ENCODE measurements at places on chromosomes 6 and 20.

DNA sequence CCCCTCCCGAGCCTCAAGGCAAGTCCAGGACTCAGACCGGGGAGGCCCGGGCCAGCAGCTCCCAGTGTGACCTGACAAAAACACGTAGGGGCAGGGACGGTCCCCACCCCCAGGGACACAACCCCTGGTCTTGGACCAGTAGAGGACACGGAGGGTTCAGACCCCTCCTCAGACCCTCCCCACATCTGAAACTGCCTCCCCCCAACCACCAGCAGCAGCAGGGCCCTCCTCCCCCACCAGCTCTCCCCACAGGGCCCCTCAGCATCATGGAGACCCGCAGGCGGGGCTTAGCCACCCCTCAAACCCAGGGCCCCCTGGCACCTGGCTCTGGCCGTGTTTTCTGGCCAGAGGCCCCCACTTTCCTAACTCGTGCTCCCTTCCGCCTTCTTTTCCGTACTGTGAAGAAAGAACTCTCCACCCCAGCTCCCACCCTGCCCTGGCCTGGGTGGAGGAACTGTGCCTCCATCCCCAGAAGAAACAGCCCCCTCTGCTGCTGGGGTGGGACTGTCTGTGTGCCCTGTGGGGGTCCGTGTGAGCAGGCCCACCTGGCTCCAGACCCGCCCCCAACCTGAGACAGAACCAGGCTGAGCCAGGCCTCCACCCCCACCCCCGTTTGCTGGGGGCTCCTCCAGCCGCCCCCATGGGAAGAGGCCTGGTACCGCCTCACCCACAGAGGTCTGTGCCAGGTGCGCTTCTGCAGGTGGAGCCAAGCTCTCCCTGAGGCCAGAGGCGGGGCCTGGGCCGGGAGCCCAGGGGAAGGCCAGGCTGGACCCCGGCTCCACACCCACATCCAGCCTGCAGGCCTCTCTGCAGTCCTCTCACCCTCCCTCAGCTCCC lies 39.0 kb upstream of the MDFI start:
- DNase-seq: no peak

DNA sequence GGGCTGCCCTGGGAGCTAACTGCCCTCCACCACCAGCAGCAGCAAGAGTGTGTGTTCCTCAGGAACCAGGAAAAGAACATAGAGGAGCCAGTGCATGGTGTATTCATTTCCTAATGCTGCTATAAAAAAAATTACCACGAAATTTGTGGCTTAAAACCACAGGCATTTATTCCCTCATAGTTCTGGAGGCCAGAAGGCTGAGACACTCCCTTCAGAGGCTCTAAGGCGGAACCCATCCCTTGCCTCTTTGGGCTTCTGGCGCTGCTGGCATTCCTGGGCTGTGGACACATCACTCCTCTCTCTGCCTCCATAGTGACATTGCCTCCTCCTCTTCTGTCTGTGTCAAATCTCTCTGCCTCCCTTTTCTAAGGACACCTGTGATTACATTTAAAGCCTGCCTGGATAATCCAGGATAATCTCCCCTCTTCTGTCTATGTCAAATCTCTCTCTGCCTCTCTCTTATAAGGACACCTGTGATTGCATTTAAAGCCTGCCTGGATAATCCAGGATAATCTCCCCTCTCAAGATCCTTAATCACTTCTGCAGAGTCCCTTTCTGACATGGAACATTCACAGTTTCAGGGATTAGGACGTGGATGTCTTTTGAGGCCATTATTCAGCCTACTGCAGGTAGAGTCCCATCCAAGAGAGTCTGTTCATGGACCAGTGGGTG lies 54.7 kb downstream of the NDUFAF5 start:
- no peak for DNase-seq

DNA sequence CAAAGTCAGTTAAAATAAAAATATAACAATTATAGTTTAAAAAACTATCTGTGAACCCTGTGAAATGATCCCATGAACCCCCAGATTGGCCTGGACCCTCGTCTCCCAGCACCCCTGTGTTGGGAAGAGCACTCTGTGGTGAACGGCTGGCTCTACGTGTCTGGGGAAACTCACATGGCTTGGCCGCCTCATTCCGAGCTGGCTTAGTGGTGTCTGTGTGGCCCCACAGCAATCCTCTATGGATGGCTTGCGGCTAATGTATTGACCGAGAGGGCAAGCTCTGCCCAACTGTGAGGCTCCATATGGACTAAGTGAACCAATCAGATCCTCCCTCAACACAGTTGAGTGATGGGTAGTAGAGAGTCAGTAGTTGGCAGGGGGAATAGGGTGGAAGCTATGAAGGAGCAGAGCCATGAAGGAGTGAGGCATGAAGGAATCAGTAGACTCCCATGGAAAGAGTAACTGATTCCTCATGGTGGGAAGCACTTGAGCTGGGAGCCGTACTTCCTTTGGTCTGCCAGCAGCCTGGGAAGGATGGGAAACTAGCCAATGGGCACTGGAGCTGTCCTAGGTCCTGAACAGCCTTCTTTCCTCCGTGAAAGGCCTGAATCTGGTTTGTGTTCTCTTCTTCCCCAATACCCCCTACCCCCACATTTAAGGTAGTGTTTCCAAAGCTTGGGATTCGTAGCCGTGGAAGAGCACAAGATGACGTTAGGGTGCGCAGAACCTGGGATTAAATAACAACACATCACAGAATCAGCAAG lies 21.6 kb upstream of the ZNF831 start:
- no peak for DNase-seq

DNA sequence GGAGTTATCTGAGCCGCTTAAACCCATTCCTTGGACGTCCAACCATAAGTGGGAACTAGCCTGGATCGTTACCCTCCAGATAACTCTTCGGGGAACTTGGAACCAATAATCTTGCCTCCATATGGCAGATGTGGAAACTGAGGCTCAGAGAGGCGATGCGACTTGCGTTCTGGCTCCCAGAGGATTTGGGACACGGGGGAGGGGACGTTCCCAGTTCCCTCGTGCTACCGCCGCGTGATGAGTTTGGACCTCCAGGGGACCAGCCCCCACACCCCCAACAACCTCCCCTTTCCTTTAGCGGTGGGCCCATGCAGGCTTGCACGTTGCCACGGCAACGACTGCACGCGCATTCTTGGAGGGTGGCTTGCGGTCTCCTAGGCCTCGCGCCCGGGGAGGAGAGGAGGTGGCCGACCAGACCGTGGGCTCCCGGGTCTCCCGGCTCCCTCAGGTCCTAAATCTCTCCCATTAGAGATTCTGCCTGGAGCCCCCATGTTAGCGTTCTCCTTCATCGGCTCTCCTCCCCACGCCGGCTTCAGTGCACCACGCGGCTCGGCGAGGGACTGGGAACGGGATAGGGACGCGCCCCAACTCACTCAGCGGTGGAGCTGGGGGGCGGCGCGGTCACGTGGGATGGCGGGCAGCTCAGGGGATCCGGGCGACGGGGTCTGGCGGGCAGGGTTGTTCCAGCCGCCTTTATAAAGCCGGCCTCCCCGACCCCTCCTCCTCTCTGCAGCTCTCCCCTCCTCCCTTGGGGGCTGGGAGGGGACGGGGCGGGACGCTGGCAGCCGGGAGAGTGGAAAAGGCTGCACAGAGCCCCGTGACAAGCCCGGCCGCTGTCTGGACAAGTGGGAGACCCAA lies at the start of gene PLTP:
Gene PLTP, minus strand, starts transcription at position 670 of the 858 bp plus-strand sequence. CDS start 703 bp downstream, outside the sequence.
- no peak for DNase-seq

GRCh38 chr20:2740702-2741101 lies 48.1 kb downstream of the EBF4 start:
- no peak for DNase-seq

DNA sequence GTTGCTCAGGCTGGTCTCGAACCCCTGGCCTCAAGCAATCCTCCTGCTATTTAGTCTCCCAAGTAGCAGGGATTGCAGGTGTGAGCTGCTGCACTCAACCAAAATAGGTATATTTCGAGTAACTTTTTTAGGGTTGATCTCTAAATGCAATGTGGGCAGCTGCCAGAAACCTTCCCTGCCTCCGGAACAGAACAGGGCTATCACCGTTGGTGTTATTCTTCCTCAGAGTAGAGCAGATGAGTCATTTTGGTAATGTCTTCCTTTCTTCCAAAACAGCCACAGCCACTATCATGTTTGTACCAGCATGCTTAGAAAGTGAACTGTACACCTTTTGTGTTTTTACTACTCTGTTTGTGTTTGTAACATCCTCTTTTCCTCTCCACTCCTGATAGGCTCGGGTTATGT lies 44.1 kb downstream of the SNX9 start:
- DNase-seq: no peak

GRCh38 chr20:2654384-2654822 lies 2.0 kb downstream of the NOP56 start:
- no peak for DNase-seq

GRCh38 chr6:109488001-109488400 lies 5.0 kb upstream of the ZBTB24 start:
- DNase-seq: no peak

DNA sequence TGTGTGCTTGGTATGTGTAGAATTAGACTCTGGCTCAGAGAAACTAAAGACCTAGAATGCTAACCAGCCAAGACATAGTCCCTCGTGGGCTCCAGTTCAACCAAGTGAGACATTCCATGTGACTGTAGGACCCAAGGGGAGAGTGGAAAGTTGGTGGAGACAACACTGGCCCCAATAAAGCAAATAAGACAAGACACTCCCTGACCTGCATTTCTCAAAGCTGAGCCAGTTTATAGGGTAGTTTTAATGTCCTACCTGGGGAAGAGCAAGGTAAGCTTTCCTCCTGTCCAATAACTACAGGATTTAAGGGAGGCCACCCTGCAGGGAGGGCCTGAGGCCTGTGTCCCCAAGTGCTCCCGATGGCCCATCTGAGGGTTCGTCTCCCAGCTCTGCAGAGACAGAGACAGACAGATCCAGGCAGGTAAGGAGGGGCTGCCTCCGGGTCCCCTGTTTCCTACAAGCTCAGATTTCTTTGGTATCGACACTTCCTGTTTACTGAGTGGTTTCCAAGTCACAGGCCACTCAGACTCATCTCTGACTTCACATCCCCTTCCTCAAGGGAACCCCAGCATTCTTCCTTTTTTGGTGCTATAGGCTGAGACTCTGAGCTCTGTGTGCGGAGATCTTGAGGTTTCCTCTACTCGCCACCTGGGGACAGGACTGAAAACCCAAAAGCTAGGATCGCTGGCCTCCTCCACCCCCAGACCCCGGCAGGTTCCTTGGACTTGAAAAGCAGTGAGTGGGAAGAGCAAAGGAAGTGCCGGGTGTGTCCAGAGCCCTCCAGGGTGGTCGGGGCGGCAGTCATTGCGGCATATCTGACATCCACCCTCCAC lies 92.4 kb downstream of the PRND start:
- no peak for DNase-seq

DNA sequence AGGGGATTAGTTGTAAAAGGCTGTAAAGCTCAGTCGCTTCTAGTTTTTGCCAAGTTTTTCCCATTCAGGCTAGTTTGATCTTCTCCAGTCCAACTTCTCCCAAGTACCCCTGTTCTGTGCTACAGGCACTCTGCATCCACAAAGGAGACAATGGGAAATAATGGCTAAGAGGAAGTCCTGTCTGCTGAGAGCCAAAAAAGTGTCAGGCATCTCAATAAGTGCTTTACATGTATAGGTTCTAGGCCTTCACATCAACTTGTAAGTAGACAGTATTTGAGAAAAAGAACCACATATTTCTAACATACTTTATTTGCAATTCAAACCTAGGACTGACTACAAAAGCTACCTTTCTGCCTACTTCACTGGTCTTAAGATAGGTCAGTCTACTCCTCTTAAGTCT lies 4.9 kb downstream of the HTR1B start:
- DNase-seq: no peak

GRCh38 chr6:55866128-55866527 lies 9.3 kb downstream of the BMP5 start:
- no peak for DNase-seq

DNA sequence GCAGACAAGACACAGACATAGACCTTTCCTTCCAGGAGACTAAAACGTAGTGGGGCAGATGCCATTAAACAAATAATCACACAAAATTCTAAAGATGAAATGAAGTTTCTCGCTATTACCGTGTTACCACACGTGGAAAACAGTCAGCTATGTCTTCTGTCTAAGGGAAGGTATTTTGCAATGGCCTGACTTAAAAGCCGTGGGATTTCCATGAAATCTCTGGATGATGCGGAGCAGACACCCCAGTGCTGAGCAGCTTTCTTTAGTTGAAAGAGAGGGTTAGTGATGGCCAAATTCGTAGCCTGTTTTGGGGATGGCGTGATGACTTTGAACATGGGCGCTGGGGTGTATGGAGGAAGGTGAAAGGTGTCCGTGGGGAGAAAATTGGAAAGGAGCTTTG lies 281.8 kb downstream of the NRN1 start:
- no peak for DNase-seq

DNA sequence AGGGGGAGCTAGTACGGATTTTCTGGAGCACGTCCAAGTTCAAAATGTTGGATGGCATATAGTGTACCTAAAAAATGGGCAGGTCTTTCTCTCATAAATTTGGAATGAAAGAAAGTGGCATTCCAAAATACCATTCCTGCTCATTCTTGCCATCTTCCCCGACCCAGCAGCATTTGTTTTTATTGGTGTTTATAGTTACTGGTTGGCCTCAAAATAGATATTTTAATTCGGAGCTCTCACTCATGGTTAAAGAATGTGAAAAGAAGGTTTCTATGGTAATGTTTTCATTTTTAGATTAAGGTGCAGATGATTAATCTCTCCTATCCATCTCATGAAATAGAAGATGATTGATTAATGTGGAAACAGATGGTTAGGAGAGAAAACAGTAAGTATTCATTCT lies 204.5 kb downstream of the HIVEP2 start:
- DNase-seq: no peak

- DNase-seq: no peak
Observed at GRCh38 chr6:69594405-69594804, 202.4 kb downstream of the LMBRD1 start.

DNA sequence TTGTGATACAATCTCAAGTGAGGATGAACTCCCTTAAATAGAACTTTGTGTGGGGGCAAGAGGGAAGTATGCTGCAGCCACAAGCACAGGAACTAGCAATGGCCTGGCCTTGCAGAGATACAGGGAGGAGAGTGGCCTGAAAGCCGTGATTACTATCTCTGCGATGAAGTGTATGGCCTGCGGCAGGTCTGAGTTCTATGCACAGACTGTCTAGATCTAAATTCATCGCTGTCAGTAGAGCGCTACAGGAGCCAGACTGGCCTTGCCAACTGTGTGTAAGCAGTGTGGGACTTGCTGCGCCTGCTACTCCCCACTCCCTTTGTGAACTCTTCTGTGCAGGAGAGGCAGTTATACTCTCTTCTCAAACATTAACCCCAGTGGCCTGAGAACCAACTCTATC lies 997.0 kb downstream of the GRIK2 start:
- no peak for DNase-seq

DNA sequence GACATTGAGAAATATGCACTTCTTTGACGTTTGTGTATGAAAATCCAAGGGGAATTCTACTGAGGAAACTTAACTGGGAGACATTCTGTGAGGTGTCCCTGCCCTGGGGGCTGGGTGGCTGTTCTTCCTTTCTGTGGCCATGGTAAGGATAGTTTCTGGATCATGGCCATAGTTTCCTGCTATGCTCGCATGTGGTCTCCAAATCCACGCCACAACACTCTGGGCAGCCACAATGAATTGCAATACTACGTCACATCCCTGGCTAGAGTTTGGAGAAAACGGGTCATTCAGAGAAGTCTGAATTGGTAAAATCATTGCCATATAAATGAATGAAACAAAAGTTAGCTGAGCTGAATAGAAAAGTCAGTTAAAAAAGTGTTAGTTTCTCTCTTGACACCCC lies 230.6 kb downstream of the UTRN start:
- DNase-seq: no peak

GRCh38 chr6:131013495-131013894 lies 49.5 kb downstream of the EPB41L2 start:
- no peak for DNase-seq

Data from NCI-H2029 (cell line).